Muscle of back (tissue), 13 donors: ENCODE measurements at places on chromosomes 3 and 15. TPM values are rescaled to one million over a fixed set of nuclear protein-coding genes. Genes with fewer than 3 reads are reported as not detected.

Gene ZNF80
- polyA plus RNA-seq: not detected

Gene HCN4
- not detected for polyA plus RNA-seq

Gene CPLX3
- not detected for polyA plus RNA-seq

Gene VEPH1
- polyA plus RNA-seq: 1.1 TPM

DNA sequence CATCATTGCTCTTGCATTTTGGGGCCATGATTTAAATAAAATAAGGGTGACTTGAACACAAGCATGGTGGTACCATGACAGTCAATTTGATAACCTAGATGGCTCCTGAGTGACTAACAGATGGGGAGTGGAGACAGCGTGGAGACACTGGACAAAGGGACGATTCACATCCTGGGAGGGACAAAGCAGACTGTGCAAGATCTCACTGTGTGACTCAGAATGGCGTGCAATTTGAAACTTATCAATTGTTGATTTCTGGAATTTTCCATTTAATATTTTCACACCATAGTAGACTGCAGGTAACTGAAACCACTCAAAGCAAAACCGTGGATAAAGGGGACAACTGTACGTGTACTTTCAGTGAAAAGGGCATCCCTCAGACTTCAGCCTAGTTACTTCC, 25.5 kb downstream of the MCCC1 start:
- DNase-seq: no peak

GRCh38 chr15:66094331-66094730, 159.2 kb downstream of the MEGF11 start:
- no peak for DNase-seq

- DNase-seq: no peak
These were observed 8.4 kb downstream of the NR1D2 start for GRCh38 chr3:23953523-23953922.

- no peak for DNase-seq
These were observed 28.3 kb upstream of the GALNT15 start for GRCh38 chr3:16146015-16146730.
